ENCODE measurements at places on chromosomes 1 and 21. TPM values are rescaled to one million over a fixed set of nuclear protein-coding genes. Genes with fewer than 3 reads are reported as not detected.
A peak's percentile ranks its signal among the peaks of the same experiment; 100 is the strongest.

DNA sequence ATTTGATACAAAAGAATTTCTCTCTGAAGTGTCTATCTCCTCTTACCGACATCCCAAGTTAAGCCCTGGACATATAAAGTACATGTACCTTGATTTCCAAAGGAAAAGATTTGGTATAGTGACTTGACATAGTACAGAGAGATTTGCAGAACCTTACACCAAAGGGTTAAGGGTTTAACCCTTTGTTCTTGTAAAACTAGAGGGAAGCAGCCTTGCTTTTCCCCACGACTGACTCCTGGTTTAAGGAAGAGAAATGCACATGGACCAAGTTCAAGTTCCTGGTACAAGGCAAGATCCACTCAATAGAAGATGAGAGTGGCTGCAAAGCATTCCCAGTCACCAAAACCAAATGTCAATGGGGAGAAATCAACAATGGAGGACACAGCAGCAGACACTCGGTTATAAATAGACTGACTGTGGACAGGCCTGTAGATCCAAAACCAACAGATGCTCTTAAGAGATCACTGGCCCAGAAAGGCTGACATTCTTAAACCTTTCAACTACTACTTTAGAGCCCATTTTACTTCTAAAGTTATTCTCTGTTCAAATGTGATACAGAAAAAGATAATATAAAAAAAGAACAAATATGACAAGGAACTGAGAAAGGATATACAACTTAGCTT, 69.4 kb downstream of the PUM1 start:
- no peak for DNase-seq

GRCh38 chr1:216815260-216816131, 92.3 kb upstream of the ESRRG start:
- DNase-seq, result peak; percentile 98

DNA sequence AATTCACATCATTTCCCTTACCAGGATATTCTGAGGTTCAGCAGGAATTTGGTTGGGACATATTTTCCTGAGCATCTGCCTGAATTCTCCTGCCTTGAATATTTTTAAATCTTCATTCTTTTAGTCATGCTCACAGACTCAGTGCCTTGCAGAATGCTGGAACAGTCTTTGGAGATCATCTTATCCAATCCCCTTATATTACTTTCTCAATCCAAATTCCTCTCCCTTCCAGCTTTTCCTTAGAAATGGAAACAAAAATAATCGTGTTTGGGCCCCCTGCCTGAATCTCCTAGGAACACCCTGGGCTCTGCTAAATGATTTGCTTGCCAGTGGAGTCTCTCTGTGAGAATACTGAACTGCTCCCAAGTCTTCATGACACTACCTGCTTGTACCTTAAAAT, 38.4 kb downstream of the LHX8 start:
- DNase-seq, result peak; percentile 89

DNA sequence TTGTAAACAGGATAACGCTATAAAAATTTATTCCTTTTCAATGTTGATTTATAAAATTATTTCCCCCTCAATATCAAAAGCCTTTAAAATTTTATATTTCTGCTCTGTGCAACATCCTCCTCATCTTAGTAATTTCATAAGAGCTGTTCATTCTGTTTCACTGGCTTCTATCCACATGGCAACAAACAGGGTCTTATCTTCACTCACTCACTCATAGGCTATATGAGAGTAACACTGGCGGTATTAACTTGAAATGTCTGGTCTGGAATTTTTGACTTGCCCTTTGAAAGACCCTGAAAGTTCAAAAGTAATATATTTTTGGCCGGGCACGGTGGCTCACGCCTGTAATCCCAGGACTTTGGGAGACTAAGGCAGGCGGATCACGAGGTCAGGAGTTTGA, 77.4 kb upstream of the KRTAP11-1 start:
- DNase-seq, result peak; percentile 41

DNA sequence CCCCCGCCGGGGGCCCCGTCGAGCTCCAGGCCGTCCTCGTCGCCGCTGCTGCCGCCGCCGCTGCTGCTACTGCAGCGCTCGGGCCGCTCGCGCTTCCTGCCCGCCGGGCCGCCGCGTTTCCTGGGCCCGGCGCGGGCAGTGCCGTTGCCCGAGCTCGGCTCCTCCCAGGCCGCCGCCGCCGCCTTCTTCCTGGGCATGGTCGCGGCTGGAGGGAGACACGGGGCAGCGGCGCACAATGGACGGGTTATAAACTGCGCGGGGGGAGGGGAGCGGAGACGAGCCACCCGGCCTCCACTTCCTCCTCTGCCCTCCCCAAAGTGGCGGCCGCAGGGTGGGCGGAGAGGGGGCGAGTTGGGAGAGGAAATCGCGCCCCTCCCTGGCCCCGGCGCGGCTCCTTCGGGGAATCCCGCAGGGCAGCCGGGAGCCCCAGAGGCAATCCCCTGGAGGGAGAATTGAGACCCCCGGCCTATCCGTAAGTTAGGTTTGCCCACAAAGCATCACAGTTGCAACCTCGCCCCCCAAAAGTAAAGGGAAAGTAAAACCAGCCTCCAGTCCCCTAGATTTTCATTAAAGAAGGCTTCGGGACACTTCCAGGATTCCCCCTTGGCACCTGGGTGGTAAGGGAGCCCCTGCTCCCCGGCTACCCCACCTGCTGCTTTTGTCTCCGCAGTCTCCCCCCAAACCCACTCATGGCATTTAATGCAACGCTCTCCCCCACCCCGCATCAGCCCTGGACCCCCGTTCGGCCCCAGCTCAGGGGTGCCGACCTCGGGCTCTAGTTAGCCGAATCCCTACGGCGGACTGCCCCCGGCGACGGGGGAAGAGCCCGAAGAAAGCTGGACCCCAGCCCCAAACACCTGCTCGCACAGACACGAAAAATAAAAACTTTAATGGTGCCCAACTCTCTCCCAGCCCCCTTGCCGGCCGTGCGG, 893 bp downstream of the RCC2 start:
- DNase-seq, result peak; percentile 66

- peak; percentile 33 for DNase-seq
Measured at GRCh38 chr1:227541796-227542152, 21.6 kb upstream of the ZNF678 start.

GRCh38 chr1:208268541-208269337, 24.6 kb upstream of the PLXNA2 start:
- no peak for DNase-seq

GRCh38 chr1:160420881-160421842, 20.8 kb downstream of the VANGL2 start:
- DNase-seq, result no peak

- no peak for DNase-seq
Measured at GRCh38 chr21:35587841-35588380, 472.4 kb downstream of the SETD4 start.

- DNase-seq, result peak; percentile 17
Measured at GRCh38 chr1:238672262-238672661, 714.1 kb upstream of the CHRM3 start.

GRCh38 chr1:54299037-54299436, 99.1 kb downstream of the MRPL37 start:
- no peak for DNase-seq

- no peak for DNase-seq
Measured at GRCh38 chr21:45499201-45499750, 43.0 kb downstream of the SLC19A1 start.

DNA sequence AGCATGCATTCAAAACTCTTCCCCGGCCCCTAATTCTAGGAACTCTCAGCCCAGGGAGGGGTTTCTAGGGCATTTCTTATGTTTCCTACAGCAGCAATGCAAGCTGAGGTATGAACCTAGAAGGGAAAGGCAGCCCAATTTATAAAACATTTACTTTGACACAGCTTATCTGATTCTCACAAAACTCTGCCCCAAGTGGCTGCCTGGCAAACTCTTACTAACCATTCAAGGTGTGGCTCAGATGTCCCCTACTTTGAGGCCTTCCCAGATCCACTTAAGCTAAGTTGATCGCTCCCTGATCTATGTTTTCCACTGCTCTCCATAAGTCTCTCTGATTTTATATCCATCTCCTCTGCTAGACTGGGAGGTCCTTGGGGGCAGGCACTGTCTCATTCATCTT, 35.4 kb downstream of the AK2 start:
- DNase-seq, result no peak

- no peak for DNase-seq
Measured at GRCh38 chr1:87501738-87502137, 173.1 kb downstream of the LMO4 start.

DNA sequence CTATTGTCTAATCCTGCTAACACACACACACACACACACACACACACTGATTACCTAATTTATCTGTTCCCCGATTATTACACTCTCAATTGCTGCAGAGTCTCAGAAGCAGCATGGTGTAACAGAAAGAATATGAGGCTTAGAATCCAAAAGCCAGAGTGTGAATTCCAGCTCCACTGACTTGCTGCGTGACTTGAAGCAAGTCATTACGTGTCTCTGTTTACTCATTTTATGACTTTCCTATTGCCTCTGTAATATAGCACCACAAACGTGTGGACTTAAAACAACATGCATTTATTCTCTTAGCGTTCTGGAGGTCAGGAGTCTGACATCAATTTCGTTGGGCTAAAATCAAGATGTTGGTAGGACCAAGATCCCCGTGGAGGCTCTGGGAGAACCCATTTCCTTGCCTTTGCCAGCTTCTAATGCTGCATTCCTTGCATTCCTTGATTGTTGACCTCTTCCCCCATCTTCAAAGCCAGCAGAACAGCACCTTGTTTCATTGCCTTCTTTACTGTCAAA, 55.9 kb upstream of the ATP5PO start:
- no peak for DNase-seq

- DNase-seq, result peak; percentile 7
Measured at GRCh38 chr1:196209265-196209664, 399.0 kb downstream of the KCNT2 start.

DNA sequence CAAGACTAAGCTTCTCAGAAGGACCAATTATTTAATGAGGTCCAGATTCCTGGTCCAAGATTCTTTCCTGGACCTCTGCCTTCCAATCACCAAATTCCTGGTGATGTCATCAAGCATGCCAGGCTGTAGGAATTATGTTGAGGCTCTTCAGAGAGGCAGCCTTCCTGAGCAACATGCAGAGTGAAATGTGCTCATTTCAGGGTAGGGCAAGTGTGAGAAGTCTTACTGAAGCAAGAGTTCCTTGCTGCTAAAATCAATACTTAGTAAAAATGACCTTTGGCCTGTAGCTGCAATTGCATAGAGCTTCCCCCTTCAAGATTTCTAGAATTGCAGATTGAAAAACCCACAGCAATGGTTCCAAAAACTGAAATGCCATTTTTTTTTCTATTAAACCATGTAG, 31.7 kb upstream of the BCAR3 start:
- DNase-seq, result no peak

- DNase-seq, result no peak
Measured at GRCh38 chr1:30337324-30337620, 386.1 kb downstream of the MATN1 start.

DNA sequence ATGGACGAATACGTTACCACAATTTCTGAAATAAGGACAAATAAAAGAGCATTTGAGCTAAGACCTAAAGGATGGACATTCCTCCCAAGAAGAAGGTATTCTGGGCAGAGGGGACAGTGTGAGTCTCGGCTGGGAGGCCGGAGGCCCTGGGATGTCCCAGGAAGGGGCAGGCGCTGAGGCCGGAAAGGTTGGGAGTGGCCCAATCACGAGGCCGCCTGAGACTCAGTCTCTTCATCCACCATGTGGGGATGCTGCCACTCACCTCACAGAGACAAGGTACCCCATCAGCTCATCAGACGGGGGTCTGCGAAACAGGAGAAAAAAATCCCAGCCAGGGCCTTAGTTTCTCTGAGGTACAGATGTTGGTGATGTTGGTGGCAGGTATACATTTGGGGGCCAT, 24.3 kb upstream of the LAPTM5 start:
- no peak for DNase-seq

GRCh38 chr1:235865565-235866204, 1.0 kb downstream of the LYST start:
- peak; percentile 25 for DNase-seq

GRCh38 chr1:162219461-162219860, 150.0 kb downstream of the NOS1AP start:
- no peak for DNase-seq

DNA sequence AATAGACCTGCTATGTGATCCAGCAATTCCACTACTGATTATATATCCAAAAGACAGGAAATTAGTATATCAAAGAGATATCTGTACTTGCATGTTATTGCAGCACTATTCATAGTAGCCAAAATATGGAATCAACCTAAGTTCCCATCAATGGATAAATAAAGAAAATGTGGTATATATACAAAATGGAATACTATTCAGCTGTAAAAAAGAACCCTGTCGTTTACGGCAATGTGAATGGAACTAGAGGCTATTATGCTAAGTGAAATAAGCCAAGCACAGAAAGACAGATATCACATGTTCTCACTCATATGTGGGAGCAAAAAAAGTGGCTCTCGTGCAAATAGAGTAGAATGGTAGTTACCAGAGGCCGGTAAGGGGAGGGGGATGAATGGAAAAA, 9.2 kb downstream of the DNAH14 start:
- no peak for DNase-seq

- DNase-seq, result peak; percentile 40
Measured at GRCh38 chr1:231241750-231242149, 738 bp downstream of the GNPAT start.

DNA sequence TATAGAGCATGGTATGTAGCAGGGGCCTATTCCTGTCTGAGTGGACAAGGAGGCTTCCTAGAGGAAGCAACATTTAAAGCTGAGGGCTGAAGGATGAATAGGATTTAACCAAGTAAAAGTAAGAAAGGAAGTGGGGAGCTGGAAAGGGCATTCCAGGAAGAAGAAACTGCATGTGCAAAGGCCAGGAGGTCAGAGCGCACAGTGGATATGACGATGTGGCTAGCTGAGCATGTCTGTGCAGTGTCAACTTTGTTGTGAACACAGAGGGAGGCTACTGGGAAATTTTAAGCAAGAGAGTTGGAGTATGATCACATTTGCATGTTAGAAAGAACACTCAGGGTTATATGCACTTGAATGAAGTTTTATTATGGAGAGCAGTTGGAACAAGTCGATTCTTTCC, 28.6 kb upstream of the JUN start:
- no peak for DNase-seq

DNA sequence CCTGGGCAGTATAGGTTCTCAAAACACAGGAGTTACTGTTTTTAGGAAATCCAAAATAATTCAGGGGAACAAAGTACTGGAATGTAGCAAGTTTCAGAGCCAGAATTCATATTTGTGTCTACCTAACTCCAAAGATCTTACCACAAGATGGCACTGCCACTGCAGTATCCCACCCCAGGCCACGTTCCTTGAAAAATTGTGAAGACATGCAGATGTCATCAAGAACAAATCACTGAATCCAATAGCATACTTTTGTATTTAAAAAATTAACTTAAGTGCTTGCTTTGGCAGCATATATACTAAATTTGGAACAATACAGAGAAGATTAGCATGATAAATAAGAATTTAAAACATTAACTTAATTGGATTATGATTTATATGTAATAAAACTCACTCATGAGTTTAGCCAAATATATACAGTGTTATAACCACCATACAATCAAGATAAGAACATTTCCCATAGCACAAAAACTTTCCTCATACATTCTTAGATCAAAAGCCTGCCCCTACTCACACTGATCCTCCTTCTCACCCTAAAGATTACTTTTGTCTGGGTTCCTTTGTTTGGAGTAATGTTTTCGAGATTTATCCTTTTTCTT, 209.9 kb downstream of the FAF1 start:
- peak; percentile 8 for DNase-seq

GRCh38 chr1:154736841-154737240, 128.9 kb upstream of the ADAR start:
- no peak for DNase-seq

DNAJB4 gene
- total RNA-seq, result 67.7 TPM

HSF2BP gene
- total RNA-seq, result 1.2 TPM

OLIG2 gene
- total RNA-seq, result 0.04 TPM

FAM3B gene
- 0.27 TPM for total RNA-seq

DNALI1 gene
- total RNA-seq, result 8.2 TPM

AGT gene
- total RNA-seq, result 8.4 TPM

CCDC24 gene
- 0.98 TPM for total RNA-seq

RGS4 gene
- total RNA-seq, result 1.8 TPM

RSPH1 gene
- total RNA-seq, result 0.04 TPM

Data from muscle of leg (tissue), 16 donors.